ENCODE measurements at places on chromosomes 4 and X. TPM values are rescaled to one million over a fixed set of nuclear protein-coding genes. Genes with fewer than 3 reads are reported as not detected.

Gene RASSF6
- under 0.01 TPM for total RNA-seq

Gene PPM1K
- total RNA-seq: 10.1 TPM

Gene TLR10
- total RNA-seq: not detected

Gene FRG2
- not detected for total RNA-seq

Gene SHISA3
- total RNA-seq: 24.2 TPM

Gene CHM
- 33.6 TPM for total RNA-seq

Gene IQCM
- not detected for total RNA-seq

Gene DCAF12L2
- total RNA-seq: not detected

Gene SYP
- 0.13 TPM for total RNA-seq

Gene DCAF12L1
- 2.2 TPM for total RNA-seq

Gene GAGE12H
- not detected for total RNA-seq

Gene RGN
- total RNA-seq: 1.9 TPM

Gene CEP135
- 24.3 TPM for total RNA-seq

Gene PHKA1
- 8.0 TPM for total RNA-seq

Gene PIN4
- total RNA-seq: 13.3 TPM

Gene CITED1
- not detected for total RNA-seq

Gene SMIM43
- total RNA-seq: not detected

Gene RXFP1
- total RNA-seq: not detected

Gene DAPP1
- total RNA-seq: not detected

Gene DDX53
- total RNA-seq: not detected

Gene CSAG1
- total RNA-seq: not detected

Gene SAGE1
- total RNA-seq: not detected

Gene TGIF2LX
- not detected for total RNA-seq

Gene FANCB
- 15.9 TPM for total RNA-seq

Gene MAGEA2B
- not detected for total RNA-seq

Gene PNCK
- not detected for total RNA-seq

Gene IL21
- total RNA-seq: not detected
